ENCODE measurements at places on chromosomes 11 and 22.

GRCh38 chr11:72609045-72609444 lies 65.2 kb downstream of the PDE2A start:
- DNase-seq, result peak; percentile 17

DNA sequence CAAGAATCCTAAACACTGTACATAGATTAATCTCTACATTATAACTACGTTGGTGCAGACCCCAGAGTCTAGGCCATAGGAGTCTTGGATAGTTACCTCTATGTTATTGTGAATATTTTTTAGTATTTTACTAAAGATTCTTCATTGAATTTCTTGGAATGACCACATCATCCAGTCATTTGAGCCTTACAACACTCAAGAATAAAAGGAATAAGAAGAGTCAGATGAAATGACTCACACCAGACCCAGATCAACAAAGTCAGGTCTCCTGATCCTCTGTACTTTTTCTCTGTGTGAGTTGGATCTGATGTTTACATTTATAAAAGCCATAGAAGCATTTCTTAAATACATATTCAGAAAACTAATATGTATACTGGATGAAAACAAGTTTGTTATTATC lies 179.2 kb upstream of the ARHGAP20 start:
- peak; percentile 66 for DNase-seq

- no peak for DNase-seq
These were observed 367.0 kb upstream of the CADM1 start for GRCh38 chr11:115871161-115871760.

- DNase-seq, result no peak
These were observed 721.8 kb downstream of the CNTN5 start for GRCh38 chr11:99742501-99742900.

Measured in LHCN-M2 (cell line).